ENCODE measurements at places on chromosomes 5 and 9. TPM values are rescaled to one million over a fixed set of nuclear protein-coding genes. Genes with fewer than 3 reads are reported as not detected.

GRCh38 chr9:107867738-107868137 is 378.2 kb upstream of the KLF4 start:
- DNase-seq: no peak

Gene NEUROG1
- total RNA-seq: not detected

Gene GZMA
- not detected for total RNA-seq

Gene SLC6A19
- 0.34 TPM for total RNA-seq

Measured in pancreas (tissue), 10 donors.